Spleen (tissue), 13 donors: ENCODE measurements at places on chromosomes 1 and 21.

- no peak for DNase-seq
Observed at GRCh38 chr1:192151176-192151575, 7.1 kb upstream of the RGS18 start.

GRCh38 chr21:42351626-42352440, 1.0 kb upstream of the TFF2 start:
- DNase-seq: peak; percentile 41

GRCh38 chr1:184532199-184532598, 145.4 kb downstream of the C1orf21 start:
- no peak for DNase-seq

GRCh38 chr1:62089570-62089969, 105.1 kb upstream of the L1TD1 start:
- DNase-seq: no peak

GRCh38 chr21:28608646-28609045, 384.0 kb downstream of the LTN1 start:
- no peak for DNase-seq

- no peak for DNase-seq
Observed at GRCh38 chr1:223230161-223230881, 87.3 kb upstream of the TLR5 start.

- no peak for DNase-seq
Observed at GRCh38 chr1:41175546-41175945, 66.6 kb downstream of the SCMH1 start.

DNA sequence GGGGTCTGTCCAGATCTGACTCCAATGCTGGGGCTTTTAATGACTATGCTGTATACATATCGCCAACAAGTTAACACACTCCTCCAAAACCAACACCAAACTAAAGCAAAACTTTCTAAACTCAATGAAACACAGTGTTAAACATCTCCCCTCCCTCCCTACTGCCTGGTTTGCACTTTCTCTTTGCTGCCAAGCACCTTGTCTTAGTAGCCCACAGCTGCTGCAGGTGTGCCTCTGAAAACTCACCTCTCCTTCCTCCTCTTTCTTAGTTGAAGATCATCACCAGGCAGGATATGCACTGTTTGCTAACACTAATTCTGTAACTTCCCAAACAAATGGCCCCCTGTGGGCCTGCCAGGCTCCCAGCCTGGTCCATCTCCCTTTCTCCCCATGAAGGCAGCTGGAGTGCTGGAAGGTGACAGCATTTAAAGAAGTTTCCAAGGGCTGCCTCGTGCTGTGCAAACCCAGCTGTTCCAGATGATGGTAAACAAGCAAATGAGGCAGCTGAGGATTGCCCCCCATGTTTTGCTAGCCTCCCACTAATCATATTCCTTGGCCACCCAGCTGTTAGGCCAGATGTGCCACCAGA, 213.7 kb downstream of the ASTN1 start:
- DNase-seq: no peak

DNA sequence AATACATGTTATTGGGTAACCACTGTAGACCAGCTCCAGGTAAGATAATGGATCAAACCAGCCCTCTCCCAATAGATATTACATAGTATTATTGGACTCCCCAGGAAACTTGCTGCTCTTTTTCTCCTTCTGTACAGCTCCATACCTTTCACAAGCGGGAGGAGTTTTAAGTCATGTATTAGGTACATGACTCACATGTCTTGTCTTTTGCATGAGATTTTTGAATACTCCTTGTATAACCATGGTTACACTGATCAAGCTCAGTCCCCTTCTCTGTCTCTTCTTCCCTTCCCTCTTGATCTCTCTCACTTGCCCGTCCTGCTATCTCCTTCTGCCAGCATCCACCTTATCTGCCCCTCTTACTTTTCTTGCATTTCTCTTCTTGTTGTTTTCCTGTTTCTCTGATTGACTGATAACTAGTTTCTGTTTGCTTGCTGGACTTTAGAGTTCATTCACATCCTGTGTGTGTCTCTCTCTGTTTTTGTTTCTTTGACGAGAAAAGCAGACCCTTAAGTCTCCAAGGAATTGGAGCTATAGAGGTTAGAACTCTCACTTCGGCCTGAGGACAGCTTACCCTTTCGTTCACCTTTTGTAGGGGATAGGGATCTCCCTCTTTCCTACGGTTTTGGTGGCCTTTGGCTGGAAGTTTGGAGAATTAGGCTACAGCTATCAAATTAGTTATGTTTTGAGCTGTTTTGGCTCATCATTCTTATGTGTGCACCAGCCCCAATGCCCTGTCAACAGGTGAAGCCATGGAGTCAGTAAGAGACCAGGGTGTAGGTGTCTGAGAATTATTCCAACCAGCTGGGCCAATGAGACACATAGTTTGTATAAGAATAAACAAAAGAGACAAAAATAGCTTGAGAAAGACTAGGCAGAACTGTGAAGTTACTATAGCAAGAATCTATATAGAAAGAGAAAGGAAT, 49.0 kb upstream of the ASB17 start:
- no peak for DNase-seq

- DNase-seq: no peak
Observed at GRCh38 chr1:178682429-178682828, 42.6 kb upstream of the RALGPS2 start.

DNA sequence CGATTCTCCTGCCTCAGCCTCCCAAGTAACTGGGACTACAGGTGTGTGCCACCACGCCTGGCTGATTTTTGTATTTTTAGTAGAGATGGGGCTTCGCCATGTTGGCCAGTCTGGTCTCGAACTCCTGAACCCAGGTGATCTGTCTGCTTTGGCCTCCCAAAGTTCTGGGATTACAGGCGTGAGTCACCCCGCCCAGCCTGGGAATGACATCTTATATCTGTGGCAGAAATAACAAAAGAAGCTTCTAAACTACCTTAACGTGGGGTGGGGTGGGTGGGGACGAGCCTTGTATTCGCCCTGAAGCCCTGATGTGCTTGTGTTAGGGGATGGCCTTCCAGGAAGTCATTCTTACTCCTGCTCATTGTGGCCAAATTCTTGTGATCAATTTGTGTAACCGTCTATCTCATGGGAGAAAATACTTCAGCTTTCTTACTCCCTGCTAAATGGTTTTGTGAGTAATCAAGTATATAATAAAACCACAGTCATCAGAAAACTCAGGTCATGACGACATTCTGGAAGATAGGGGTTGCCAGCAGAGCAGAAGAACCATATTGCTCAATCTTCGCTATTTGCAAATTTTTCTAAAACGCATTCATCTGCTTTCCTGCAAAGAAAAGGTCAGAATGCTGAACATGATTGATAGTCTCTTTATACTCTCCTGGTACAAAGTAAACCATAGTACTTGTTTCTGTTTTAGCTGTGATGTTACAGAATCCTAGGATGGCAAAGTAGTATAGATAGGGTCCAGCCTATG, 63.2 kb downstream of the DIRAS3 start:
- no peak for DNase-seq

GRCh38 chr1:204974327-204974726, 68.7 kb upstream of the CNTN2 start:
- no peak for DNase-seq

DNA sequence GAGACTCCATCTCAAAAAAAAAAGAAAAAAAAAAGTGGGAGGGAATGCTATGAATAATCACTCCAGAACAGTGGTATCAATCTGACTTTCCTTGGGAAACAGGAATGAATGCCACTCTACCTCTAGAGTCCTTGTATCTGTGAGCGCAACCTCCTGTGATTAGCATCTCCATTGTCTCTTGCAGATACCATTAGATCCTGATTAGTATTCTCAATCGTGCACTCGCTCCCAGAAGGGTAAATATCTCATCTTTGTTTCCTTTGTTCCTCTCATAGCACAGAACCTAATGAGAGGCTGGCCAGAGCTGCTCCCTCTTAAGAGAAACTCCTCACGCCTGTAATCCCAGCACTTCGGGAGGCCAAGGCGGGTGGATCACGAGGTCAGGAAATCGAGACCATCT, 184.4 kb upstream of the KCNK2 start:
- DNase-seq: no peak

DNA sequence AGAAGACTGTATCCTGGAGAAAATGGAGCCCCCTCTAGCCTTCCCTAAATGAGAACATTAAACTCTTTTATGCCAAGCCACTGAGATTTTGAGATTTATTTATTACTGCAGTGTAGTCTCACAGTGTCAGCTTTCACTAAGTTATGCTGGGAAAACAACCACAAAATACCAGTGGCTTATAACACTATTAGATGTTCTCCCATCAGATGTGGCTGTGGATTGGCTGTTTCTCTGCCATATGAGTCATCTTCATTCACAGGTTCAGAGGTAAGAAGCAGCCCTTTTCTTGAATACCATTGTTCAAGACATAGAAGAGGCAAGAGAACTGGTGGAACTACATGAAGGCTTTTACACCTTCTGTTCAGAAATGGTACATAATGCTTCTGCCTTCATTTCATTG, 32.1 kb upstream of the ST6GALNAC5 start:
- DNase-seq: no peak

DNA sequence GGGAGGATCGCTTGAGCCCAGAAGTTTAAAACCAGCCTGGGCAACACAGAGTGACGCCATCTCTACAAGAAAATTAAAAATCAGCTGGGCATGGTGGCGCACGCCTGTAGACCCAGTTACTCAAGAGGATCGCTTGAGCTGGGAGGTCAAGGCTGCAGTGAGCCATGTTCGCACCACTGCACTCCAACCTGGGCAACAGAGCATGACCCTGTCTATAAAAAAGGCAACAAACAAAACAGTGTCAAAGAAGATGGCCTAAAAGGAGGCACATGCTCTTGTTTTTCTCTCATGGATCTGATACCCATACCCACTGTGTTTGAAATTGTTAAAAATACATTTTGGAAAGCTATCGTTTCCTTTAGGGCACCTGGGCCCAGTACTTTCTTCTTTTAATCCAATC, 191.7 kb downstream of the SLC45A1 start:
- DNase-seq: no peak

DNA sequence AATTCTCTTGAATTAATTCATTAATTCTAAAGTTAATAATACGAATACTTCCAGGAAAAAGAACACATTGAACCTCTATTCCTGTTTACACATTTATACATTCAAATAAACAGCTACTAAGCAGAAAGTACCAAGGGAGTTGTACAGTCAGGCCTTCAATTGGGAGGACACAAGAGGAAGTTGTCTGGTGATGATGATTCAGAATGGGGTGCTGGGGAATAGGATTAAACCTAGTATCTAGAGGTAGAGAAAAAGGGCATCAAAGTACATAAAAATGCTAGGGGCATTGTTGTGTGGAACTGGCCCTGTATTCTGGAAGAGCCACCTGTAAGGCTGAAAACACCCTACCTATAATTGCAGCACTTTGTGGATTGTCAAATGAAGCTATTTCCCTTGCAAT, 71.7 kb upstream of the MROH9 start:
- no peak for DNase-seq

DNA sequence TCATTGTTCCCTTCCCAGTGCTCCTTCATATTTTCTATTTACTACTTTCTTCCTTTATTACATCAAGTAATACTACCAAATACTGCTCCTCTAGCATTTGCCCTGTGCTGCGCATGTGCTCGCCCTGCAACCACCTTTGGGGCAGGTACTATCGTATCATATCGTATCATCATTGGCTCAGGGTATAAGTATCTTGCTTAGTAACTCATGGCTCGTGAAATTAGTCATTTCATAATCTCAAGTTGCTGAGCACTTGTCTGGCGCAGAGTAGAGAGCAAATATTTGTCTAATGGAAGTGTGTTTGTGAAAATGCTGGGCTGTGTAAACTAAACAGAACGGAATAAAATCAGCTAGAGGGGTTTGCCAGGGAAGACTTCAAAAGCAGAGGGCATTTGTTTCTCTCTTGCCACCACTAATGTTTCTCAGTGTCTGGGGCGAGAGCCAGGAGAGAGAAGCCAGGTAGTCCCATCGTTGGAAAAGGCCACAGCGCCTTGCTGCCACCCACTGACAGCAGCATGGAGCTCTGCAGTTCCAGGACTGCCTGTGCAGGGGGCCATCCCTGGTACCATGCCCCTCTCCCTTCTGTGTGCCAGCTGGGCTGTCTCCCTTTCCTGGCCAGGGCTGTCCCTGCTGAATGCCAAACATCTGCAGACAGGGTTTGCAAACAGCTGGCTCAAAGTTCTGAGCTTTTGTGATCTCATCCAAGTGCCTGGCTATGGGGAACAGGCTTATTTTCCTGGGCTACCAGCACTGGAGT, 20.0 kb upstream of the CPT2 start:
- DNase-seq: no peak

GRCh38 chr21:42079939-42080787, 9.0 kb downstream of the UMODL1 start:
- peak; percentile 64 for DNase-seq
